NAMALWA (cell line): ENCODE measurements at places on chromosomes 1 and 21.
A peak's percentile ranks its signal among the peaks of the same experiment; 100 is the strongest.

DNA sequence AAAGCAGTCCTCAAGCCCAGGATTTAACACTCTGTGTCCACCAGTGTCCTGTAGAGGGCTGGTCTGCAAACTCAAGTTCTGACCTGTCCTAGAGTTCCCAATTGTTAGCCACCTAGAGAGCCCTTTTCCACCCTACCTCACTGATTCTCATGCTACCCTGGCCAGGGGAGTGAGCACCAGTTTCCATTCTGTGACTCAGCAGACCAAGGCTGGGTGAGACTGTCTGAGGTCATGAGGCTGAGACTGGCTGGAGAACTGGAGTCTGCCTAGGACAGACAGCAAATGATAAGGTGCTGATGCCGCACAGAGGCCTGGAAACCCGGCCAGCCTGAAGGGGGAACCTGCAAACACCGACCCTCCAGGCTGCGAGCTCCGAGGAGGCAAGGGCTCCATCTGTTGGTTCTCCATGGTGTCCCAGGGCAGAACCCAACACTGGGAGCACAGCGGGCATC is 13.7 kb downstream of the GLIS1 start:
- no peak for DNase-seq

- DNase-seq = peak; percentile 19
Measured at GRCh38 chr21:38280867-38281266, 24.1 kb downstream of the KCNJ15 start.

DNA sequence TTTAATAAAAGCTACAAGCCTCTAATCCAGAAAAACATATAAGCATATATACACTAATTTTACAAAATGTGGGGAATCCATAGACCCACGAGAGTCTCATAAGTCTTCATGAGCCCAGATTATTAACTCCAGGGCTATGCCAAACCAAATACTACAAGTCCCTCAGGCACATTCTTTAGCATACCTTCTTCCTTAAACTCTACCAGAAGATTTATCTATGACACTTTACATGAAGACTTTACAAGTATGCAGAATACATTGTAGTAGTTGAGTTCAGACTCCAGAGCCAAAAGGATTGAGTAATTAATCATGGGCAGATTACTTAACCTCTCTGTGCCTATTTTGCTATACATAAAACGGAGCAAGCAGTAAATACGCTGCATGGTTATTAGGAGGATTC is 793.7 kb upstream of the ADGRL2 start:
- DNase-seq = no peak

DNA sequence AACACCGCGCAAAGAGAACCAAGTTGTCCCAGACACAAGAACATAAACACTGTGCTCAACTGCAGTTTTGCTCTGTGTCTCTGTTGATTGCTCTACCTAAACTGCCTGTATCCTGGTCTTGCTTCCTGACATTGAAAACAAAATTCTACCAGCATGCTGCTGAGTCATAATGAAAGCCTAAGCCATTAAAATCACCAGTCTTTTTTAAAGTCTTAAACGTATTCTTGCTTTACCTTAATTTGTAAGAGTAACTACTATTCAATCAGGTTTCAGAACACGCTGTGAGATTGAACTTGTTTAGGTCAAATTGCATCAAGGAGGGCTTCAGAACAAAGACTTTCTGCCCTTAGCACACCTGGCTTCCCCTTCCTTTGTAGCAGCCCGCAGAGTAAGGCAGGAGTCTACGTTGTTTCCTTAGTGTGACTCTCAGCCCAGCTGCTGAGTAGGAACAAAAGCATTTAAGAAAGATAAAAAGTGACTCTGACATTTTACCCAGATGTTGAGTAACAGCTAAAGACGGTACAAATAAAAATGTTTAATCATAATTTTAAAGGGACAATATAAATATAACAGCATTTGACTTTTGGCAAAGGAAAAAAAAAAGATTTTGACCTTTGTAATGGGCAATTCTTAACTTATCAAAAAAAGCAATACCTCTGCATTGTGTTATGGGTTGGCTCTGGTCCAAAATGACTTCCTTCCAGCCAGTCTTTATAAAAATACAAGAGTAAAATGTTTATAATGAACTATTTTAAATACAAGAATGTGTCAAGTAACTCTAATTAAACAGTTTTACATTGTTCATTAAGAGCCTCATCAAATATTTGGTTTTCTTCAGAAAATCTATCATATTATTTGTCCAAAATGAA is 186.9 kb upstream of the ADGRL4 start:
- no peak for DNase-seq
